ENCODE measurements at places on chromosomes 12 and 14.

GRCh38 chr12:132428936-132429601, 60.9 kb upstream of the FBRSL1 start:
- no peak for DNase-seq

- DNase-seq: no peak
Observed at GRCh38 chr14:90829677-90830076, 13.4 kb upstream of the TTC7B start.

- no peak for DNase-seq
Observed at GRCh38 chr12:12210983-12211382, 55.9 kb downstream of the LRP6 start.

- peak; percentile 45 for DNase-seq
Observed at GRCh38 chr12:54161481-54162437, 27.0 kb downstream of the SMUG1 start.

DNA sequence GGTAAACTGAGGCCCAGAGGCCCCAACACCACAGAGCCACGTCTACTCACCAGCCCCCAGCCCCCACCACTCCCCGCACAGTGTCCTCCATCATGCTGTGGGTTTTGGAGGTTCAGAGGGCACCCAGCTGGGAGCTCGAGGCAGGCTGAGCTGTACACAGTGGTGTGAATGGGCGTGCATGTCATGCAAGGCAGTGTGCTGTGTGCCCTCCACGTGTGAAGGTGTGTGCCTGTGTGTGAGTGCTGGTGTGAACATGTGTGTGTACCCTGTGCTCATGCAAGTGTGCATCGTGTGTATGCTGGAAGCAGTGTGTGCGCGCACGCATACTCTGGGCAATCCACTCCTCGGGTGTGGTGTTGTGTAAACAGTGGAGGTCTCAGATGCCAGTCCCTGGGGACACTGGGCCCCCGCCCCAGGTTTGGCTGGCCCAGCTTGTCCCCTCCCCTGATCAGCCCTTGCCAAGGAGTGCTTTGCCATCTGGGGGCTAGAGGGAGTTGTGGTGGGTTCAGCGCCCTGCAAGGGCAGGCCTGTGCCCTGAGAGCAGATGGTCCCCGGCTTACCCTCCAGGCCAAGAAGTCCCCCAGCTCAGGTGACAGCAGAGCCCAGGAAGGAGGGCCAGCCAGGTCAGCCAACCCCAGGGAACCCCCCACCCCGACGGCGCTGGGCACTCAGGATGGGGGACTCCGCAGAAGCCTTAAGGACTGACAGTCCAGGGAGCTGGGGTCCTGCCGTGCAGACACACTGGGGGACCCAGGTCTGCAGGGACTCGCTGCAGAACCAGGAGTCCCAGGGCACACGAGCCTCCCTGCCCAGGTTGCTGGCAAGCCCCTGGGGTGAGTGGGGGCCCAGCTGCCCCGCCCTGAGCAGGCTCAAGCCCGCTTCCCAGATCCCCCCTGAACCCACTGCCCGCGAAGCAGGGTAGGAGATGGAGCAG, 23.8 kb upstream of the GPR132 start:
- no peak for DNase-seq

GRCh38 chr12:46585854-46586621, 213.5 kb upstream of the SLC38A2 start:
- DNase-seq: peak; percentile 89

DNA sequence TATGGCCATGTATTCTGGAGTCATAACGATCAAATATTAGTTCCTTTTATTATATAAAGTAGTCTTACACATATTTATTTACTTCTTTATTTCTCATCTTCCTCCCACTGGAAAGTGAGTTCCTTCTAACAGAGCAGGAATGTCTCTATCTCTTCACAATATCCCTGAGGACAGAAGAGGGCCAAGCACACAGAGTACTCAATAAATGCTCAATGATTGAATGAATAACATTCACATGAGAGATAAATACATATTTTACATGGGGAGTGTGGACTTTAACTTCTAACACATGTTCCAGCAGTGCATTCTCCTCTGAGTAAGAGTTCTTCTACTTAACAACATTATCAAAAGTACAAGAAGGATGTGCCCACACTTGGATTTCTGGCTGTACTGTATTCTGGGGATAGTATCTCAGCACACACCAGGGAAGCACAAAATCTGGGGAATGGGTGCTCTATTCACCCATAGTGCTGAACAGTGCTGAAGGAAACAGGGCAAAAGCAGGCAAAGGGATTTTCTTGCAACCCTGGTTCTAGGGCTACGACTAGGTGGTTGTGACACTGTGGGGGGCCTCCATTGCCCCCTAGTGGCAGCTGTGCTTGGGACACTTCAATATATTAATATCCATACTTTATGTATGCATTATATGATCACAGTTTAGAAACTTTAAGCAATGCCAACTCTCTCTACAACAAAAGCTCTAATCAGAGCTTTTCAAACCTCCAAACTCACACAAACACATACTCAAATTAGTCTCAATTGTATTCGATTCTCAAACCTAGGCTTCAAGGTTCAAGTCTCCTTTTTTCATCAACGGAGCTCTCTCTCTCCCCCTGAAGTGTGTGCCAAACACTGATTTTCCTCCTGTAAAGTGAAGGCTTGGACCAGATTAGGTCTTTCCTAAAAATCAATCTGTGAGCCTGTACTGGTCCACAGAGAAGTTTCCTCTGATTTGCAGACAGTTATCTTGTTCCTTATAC, 115.5 kb downstream of the SLC2A13 start:
- DNase-seq: peak; percentile 39

DNA sequence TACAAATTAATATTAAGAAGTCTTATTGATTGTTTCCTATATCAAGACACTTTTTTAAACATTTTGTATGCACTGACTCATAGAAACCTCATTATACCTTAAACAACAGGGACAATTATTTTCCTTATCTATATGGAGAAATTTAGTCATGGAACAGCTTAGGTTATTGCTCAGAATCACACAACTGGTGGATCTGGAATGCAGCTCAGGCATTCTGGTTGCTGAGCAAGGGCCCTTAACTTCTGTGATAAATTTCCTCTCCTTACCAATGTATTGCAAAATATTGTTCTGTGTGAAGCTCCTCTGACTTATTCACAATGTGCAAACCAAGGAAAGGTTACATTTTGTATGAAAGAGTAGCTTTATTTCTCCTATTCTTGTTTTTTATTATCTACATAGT, 817.8 kb downstream of the LRFN5 start:
- DNase-seq: peak; percentile 2

- no peak for DNase-seq
Observed at GRCh38 chr12:30836656-30837445, 82.1 kb upstream of the CAPRIN2 start.

DNA sequence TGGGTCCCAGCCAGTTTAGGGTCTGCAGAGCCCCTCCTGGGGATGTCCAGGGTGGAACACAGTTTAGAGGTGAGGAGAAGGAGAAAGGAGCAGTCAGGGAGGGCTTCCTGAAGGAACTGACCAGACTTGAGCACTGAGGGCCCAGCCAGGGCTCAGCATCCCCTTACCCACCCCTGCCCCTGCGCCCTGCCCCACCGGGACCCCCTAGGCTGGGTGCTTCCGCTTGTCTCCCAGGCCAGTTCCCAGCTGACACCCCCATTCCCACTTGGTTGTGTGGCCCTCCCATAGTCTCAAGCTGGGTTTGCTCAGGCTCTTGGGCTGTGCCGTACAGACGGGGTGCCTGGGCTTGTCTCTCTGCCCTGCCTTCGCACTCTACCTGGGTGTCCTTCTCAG, 26.3 kb upstream of the KIF26A start:
- DNase-seq: no peak

- peak; percentile 58 for DNase-seq
Observed at GRCh38 chr12:49489720-49490119, 49.1 kb upstream of the KCNH3 start.

GRCh38 chr12:108004319-108004718, 124.8 kb upstream of the WSCD2 start:
- DNase-seq: no peak
